ENCODE measurements at places on chromosomes 1 and 21.

GRCh38 chr1:17350928-17351446 lies 21.0 kb upstream of the PADI6 start:
- DNase-seq, result no peak

GRCh38 chr1:18531503-18531845 lies 50.7 kb downstream of the KLHDC7A start:
- DNase-seq, result no peak

DNA sequence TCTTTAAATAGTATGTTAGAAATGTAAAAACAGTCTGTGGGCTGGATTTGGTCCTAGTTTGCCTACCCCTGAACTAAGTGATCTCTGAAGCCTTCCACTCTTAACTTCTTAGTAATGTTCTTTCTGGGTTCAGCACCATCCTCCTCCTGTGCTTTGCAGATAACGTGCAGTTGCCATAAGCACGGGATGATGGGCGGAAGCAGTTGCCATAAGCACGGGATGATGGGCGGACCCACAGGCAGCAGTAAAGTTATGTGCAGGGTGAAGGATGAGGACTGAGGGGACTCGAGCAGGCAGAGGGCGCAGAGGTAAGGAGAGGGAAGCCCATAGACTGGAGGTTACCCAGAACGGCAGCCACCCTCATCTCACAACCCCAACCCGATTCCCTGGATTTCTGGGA lies 25.6 kb downstream of the GPA33 start:
- no peak for DNase-seq

DNA sequence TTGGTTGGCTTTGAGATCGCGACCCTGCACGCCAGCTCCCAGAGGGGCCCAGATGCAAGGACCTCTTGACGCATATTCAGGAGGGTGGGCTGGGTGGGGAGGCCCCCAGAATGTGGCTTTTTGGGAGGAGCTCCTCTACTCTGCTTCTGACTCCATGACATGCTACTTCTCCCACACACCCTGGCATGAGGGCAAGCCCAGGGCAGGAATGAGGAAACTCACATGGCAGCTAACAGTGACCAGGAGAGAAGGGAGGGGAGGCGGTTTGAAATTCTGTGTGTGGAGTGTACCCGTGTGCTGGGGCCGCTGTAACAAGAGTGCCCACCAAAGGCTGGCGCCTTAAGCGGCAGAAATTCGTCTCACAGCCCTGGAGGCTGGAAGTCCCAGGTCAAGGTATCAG lies 61.3 kb upstream of the GPR153 start:
- no peak for DNase-seq

- DNase-seq, result no peak
These were observed 3.6 kb downstream of the HEYL start for GRCh38 chr1:39635871-39636210.

- no peak for DNase-seq
These were observed 676.6 kb downstream of the MATN1 start for GRCh38 chr1:30046751-30047150.

DNA sequence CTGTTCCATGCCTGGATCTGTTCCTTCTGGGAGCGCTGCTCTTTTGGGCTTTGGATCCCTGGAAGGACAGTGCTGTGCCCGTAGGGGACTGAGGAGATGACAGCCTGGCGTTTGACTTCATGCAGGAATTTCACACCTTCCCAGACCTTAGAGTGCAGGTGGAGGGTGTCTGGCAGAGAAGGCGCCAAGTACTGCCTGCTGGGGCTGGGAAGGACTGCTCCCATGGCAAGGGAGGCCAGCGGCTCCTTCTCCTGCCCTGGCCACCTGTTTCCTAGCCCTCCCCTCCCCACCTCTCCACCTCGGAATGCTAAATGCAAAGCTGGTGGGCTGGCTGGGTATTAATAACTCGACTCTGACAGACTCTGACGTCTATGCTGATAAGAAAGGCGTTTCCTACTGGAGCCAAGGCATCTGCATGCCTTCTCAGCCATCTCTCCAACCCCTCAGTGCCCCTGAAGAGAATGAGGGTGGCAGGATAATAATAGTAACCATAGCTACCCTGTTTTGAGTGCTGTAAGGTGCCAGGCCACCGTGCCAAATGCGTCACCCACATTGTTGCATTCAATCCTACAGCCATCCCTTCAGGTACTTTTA lies 17.5 kb upstream of the PDIK1L start:
- DNase-seq, result no peak

GRCh38 chr1:59143133-59143487 lies 153.8 kb upstream of the FGGY start:
- DNase-seq, result no peak

DNA sequence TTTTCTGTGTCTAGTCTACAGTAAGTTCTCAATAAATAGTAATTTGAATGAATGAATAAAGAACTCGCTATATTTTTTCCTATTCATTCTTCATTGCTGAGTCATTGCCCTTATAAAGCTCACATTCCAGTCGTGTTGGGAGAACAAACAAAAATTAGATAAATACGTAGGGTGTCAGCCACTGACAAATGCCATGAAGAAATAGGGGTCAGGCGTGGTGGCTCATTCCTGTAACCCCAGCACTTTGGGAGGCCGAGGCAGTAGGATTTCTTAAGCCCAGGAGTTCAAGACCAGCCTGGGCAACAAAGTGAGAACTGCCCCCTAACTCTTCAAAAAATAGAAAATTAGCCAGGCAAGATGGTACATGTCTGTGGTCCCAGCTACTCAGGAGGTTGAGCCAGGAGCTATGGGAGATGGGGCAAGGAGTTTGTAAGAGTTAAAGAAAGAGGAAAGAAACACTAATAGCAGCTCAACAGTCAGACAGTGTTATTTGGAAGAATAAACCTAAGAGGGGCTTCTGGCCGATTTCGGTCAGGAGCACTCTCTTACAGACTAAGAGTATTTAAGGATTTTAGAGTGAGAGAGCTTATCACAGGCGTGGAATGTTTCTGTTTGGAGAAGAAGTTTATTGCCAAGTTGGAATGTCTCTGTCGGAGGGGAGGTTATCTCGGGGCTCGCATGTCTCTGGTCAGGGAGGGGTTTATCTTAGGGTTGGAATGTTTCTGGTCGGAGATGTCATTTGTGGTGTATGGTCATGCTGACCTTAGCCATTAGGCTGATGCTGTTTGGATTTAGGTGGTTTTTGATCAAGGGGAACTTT lies 1.8 kb upstream of the CHML start:
- no peak for DNase-seq

DNA sequence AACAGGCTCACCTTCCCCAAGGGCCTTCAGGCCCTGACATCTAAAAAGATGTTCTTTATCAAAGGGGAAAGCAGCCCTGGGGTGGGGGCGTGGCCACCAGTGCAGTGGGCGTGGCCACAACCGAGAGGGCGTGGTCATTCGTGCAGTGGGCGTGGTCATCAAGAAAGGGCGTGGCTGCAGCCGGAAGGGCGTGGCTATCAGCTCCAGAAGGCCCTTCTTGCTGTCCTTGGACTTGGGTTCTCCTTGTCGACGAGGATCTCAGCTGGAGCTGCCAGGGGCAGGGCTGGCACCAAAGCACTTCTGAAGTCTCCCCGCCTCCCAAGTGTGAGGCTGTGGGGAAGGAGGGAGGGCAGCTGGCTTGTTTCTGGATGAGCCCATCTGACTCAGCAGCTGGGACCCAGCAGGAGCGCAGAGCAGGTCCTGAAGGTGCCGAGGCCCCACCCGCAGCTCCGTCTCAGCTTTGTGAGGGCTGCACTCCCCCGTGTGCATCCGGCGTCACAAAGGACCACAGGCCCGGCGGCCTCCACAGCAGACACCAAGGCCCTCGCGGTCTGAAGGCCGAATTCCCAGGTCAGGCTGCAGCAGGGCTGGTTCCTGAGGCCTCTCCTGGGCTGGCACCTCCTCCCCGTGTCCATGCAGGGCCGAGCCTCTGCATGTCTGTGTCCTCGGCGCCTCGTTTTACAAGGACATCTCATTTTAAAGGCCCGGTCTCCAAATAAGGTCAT lies 12.8 kb downstream of the PDE9A start:
- no peak for DNase-seq

DNA sequence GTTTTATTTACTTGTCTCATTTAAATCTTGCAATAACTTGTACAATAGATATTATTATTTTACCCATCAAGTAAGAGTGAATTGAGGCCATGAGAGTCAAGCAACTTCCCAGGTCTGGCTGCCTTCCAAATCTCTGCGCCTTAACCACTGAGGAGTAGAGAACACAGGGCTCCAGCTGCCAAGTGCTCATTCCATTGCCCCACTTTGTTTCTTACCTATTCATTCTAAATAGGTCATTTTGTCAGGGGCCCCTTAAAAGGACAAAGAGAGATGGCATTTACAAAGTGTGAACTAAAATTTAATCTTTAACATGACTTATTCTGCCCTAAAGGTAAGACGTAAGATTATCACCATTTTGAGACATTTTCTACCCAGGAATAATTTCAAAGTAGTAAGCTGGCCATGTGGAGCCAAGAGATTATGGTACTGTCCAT lies 3.5 kb downstream of the PPP1R15B start:
- no peak for DNase-seq

GRCh38 chr1:147625362-147625995 lies 44.8 kb downstream of the ACP6 start:
- no peak for DNase-seq

- DNase-seq, result no peak
These were observed 12.3 kb upstream of the CTRC start for GRCh38 chr1:15425958-15426357.

GRCh38 chr1:176241385-176242015 lies 34.4 kb upstream of the COP1 start:
- DNase-seq, result no peak

- no peak for DNase-seq
These were observed 878.5 kb downstream of the USP25 start for GRCh38 chr21:16608209-16608830.

- no peak for DNase-seq
These were observed 461.8 kb upstream of the CXADR start for GRCh38 chr21:17051054-17051453.

- DNase-seq, result no peak
These were observed 23.7 kb downstream of the IL23R start for GRCh38 chr1:67189953-67190352.

All from cortex of kidney (tissue), 1 donor.